ENCODE measurements at places on chromosomes 5 and 9. TPM values are rescaled to one million over a fixed set of nuclear protein-coding genes. Genes with fewer than 3 reads are reported as not detected.

GRCh38 chr5:116137544-116138378 lies 52.9 kb downstream of the COMMD10 start:
- H3K4me1 ChIP-seq: peaks cover 22% of the 10 kb centered on the region
- DNase-seq: no peak
- H3K27ac ChIP-seq: no peak overlapping the region
- no peaks in the 10 kb centered on the region for H3K27me3 ChIP-seq

GRCh38 chr5:118701791-118702190 lies 286.6 kb downstream of the DTWD2 start:
- no peak for DNase-seq
- H3K36me3 ChIP-seq: no peaks in the 10 kb centered on the region
- no peaks in the 10 kb centered on the region for H3K27me3 ChIP-seq
- H3K4me1 ChIP-seq: no peaks in the 10 kb centered on the region
- H3K4me3 ChIP-seq: no peak overlapping the region

DNA sequence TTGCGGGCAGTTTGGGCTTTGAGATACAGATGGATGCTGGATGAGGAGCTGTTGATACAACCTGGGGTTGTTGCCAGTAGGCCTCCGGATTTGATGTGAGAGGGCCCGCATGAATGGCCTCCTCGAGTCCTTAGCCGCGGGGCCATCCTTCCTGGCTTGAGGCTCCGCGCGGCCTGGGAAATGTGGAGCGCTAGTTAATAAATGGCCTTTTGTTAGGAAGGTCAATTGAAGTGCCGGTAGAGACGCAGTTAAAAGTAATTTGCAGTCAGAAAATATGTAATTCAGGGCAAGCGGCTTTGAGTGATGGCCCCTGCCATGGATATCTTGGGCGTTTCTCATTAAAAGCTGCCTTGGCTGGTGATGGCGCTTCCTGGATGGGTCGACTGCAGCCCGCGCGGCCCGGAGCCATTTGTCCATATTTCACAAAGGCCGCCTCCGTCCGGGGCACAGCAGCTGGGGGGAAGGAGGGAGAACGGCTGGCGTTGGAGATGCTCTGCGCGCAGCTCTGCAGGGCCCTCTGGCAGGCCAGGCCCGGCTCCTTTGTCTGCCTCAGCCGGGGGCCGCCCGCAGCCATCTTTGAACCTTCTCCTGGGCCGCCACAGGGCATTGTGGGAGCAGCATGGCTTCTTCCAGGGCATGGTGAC lies 11.2 kb downstream of the MVB12B start:
- H3K4me3 ChIP-seq: no peak overlapping the region
- no peak for DNase-seq
- H3K4me1 ChIP-seq: peaks cover 2% of the 10 kb centered on the region
- H3K36me3 ChIP-seq: no peaks in the 10 kb centered on the region
- no peak overlapping the region for H3K27ac ChIP-seq

- no peaks in the 10 kb centered on the region for H3K4me1 ChIP-seq
- DNase-seq: no peak
- H3K27me3 ChIP-seq: no peaks in the 10 kb centered on the region
- no peak overlapping the region for H3K27ac ChIP-seq
Measured at GRCh38 chr5:145587710-145588109, 247.4 kb downstream of the PRELID2 start.

DNA sequence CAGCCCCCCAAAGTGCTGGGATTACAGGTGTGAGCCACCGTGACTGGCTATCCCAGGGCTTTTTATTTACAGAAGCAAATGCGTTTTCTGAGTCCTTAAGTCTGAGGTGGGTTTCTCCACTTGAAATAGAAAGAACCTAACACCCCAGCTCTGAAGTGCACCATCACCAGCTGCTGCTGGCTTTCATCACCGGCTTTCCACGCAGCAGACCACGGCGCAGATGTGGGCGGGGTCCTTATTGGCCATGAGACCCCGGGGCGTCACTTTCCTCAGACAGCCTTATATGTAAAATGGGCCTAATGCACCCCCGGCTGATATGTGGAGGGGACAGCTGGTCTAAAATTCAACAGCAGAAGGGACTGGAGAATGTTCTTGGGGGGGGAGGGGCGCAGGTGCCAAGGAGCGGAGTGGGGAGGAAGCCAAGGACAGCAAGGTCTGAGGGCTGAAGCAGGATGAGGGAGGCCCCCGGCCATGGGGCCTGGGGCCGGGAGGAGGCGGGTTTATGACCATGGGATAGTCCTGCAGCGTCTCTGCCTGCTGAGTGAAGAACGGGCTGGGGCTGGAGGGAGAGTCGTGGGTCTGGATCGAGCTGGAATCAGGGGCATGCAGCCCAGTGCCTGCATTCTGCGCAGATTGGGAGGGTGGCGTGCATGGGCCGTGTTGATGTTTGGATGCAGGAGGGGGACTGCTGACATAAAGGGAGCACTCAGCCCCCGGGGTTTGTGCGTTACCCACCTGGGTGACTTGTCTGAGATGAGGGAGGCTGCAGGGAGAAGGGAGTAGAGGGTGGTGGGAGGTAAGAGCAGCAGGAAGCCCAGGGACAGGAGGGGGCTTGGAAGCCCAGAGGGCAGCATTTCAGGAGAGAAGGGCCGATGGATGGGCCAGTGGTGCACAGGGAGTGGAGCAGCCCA lies 30.2 kb downstream of the RASGEF1C start:
- H3K36me3 ChIP-seq: no peaks in the 10 kb centered on the region
- H3K4me1 ChIP-seq: no peaks in the 10 kb centered on the region
- peaks cover 3% of the 10 kb centered on the region for H3K27me3 ChIP-seq

DNA sequence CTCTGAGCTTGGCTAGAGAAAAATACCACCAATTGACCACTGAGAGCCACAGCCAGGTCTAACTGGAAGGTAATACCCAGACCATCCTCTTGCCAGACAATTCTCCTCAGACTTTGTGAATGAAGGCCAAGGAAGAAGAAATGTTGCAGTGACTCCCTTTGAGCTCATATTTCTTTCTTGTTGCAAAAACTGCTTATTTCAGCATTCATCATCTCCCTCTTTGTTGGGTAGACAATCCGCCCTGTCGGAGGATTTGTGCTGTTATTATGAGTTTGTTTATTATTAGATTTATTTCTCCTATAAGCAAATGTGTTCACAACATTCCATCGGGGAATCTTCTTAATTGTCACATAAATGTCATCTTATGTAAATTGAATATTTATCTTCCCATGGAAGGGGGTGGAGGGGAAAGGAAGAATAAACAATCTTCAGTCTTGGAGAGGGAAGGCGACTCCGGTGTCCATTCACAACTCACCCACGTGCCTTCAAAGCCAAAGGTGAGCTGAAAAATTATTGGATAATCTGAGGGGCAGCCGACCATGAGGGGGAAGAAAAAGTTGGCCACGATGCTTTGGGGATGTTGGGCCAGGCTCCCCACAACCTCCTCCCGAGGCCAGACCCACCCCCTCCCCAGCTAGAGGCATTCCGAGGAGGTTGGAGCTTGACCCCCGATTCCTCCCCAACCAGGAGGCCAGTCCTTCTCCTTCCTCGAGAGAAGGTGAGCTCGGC lies 1.8 kb upstream of the JADE2 start:
- peaks cover 1% of the 10 kb centered on the region for H3K36me3 ChIP-seq
- H3K27me3 ChIP-seq: no peaks in the 10 kb centered on the region
- peak overlapping the region; percentile 88 for H3K4me3 ChIP-seq
- no peak for DNase-seq
- H3K27ac ChIP-seq: peak overlapping the region; percentile 94

DNA sequence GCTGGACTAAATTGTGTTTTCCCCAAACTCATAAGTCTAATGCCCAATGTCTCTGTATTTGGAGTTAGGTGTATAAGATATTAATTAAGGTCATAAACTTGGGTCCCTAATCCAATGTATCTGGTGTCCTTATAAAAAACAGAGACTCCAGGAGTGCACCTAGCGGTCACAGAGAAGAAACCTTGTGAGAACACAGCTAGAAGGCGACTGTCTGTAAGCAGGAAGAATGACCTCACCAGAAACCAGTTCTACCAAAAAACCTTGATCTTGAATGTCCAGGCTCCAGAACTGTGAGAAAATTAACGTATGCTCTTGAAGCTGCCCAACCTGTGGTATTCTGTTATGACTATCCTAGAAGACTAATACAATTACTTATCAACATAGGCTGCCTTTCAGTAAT lies 591.7 kb upstream of the PTPRD start:
- DNase-seq: no peak
- no peak overlapping the region for H3K27ac ChIP-seq
- no peaks in the 10 kb centered on the region for H3K4me1 ChIP-seq
- H3K36me3 ChIP-seq: no peaks in the 10 kb centered on the region
- H3K4me3 ChIP-seq: no peak overlapping the region
- no peaks in the 10 kb centered on the region for H3K27me3 ChIP-seq

GRCh38 chr5:6478793-6479192 lies 30.1 kb downstream of the UBE2QL1 start:
- H3K27ac ChIP-seq: no peak overlapping the region
- peaks cover 4% of the 10 kb centered on the region for H3K4me1 ChIP-seq
- no peak for DNase-seq
- no peak overlapping the region for H3K4me3 ChIP-seq

DNA sequence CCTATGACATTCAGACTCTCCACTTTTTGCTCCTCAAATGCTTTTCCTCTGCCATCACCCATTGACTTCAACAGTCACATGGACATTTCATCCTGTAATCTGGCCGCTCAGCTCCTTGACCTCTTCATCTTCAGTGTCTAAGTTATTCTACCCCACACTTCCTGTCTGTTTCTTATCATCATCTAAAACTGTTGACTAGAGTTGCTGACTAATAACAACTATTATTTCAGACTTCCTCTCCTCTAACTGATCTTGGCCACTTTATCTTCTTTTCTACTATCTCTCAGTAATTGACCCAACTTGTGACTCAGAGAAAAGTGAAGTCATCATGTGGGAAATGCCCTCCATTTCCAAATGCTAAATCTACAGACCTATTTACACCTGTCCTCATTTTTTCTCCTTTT lies 254.7 kb upstream of the TRPC7 start:
- DNase-seq: no peak
- no peak overlapping the region for H3K4me3 ChIP-seq
- no peaks in the 10 kb centered on the region for H3K4me1 ChIP-seq
- no peak overlapping the region for H3K27ac ChIP-seq

GRCh38 chr5:14574891-14575508 lies 6.6 kb upstream of the OTULINL start:
- H3K27me3 ChIP-seq: peaks cover 2% of the 10 kb centered on the region
- H3K27ac ChIP-seq: no peak overlapping the region
- H3K36me3 ChIP-seq: no peaks in the 10 kb centered on the region

DNA sequence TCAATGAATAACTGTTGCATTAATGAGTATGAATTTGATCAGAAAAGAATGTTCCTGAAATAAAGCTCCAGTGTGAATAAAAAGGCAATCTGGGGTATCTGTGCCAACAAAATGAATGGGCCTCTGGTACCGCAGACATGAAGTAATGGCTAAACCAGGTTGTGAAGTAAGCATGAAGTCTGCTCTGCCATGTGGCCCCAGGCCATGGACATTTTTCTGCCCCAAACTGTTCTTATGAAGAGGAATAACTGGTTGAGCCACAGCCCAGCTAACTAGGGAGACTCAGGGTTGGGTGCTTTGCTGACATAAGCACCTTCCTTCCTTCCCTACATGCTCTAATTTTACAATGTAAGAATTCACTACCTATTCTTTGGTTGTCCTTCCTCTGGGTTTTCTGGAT lies 147.4 kb upstream of the LRRTM2 start:
- DNase-seq: no peak
- H3K4me1 ChIP-seq: no peaks in the 10 kb centered on the region
- H3K27ac ChIP-seq: no peak overlapping the region
- H3K4me3 ChIP-seq: no peak overlapping the region
- peaks cover 33% of the 10 kb centered on the region for H3K36me3 ChIP-seq
- H3K27me3 ChIP-seq: no peaks in the 10 kb centered on the region

DNA sequence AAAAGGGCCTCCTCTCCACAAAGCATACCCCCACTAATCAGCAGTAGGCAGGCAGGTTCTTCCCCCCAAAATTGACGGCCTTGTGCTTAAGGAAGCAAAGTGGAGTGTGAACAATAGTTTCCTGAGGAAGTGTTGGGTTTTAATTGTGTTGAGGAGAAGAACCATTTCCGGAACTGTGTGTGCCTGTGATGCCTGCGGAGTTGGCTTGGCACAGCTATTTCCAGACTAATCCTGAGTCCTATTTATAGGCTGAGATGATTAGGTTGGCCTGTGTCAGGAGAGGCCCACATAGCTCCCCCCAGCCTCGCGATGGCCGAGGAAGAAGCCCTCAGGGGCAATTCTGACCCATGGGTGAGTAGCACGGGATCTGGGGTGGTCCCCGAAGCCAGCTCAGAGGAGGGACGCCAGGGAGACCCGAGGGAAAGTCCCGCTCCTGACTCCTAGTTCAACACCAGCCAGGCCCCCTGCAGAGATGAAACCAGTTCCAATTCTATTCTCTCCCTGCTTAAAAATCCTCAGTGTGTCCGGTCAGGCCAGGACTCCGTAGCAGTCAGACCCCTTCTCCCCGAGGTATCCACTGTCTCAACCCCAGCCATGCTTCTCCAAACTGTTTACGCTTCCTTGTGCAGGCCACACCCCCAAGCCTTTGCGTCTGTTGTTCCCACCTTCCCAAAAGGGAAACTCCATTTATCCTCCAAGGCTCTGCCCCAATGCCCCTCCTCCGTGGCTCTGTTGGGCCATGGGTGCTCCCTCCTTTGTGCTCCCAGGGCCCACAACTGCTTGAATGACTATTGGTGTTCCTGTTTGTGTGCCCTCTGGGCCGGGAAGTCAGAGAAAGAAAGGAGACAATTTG lies 18.1 kb downstream of the GSN start:
- H3K27me3 ChIP-seq: no peaks in the 10 kb centered on the region
- no peak overlapping the region for H3K27ac ChIP-seq
- DNase-seq: no peak
- no peak overlapping the region for H3K4me3 ChIP-seq
- H3K36me3 ChIP-seq: no peaks in the 10 kb centered on the region

- peaks cover 15% of the 10 kb centered on the region for H3K36me3 ChIP-seq
- H3K4me1 ChIP-seq: peaks cover 32% of the 10 kb centered on the region
- H3K27me3 ChIP-seq: no peaks in the 10 kb centered on the region
- H3K27ac ChIP-seq: peak overlapping the region; percentile 84
- DNase-seq: peak; percentile 18
Measured at GRCh38 chr9:32524892-32525708, 896 bp downstream of the RIGI start.

GRCh38 chr5:163841-164240 lies 27.5 kb upstream of the LRRC14B start:
- H3K36me3 ChIP-seq: no peaks in the 10 kb centered on the region
- H3K27me3 ChIP-seq: peaks cover 10% of the 10 kb centered on the region
- H3K27ac ChIP-seq: no peak overlapping the region

DNA sequence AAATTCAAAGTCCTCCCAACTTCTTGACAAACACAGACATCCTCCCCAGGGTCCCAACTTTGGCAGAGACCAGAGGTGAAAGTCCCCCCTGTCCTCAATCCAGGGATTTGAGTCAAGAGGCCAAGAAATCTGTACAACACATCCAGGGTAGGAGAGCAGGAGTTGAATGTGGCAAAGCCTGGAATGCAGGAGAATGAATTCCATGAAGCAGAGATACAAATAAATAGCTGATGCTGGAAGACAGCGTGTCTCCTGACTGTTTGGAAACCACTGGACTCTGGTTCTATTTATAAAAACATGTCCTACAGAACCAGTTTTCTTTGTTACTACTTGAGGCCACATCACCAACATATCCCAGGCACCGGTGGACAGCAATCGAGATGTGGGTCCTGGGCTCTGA lies 43.7 kb upstream of the SLIT3 start:
- no peak for DNase-seq
- H3K4me3 ChIP-seq: no peak overlapping the region
- no peak overlapping the region for H3K27ac ChIP-seq
- H3K27me3 ChIP-seq: peaks cover 5% of the 10 kb centered on the region
- H3K4me1 ChIP-seq: no peaks in the 10 kb centered on the region

The CER1 gene
- not detected for total RNA-seq

The SPATA31C1 gene
- total RNA-seq: not detected

The TAS2R1 gene
- not detected for total RNA-seq

The GPX8 gene
- total RNA-seq: not detected

The DIRAS2 gene
- not detected for total RNA-seq

The IL5 gene
- not detected for total RNA-seq

The TMEM252 gene
- not detected for total RNA-seq

The OGN gene
- total RNA-seq: not detected
